ENCODE measurements at places on chromosomes 16 and 17. TPM values are rescaled to one million over a fixed set of nuclear protein-coding genes. Genes with fewer than 3 reads are reported as not detected.
A peak's percentile ranks its signal among the peaks of the same experiment; 100 is the strongest.

DNA sequence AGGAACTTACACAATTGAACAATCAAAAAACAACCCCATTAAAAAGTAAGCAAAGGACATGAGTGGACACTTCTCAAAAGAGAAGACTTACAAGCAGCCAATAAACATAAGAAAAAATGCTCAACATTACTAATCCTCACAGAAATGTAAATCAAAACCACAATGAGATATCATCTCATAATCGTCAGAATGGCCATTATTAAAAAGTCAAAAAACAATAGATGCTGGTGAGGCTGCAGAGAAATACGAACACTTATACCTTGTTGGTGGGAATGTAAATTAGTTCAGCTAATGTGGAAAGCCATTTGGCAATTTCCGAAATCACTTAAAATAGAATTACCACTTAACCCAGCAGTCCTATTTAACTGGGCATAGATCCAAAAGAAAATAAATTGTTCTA, 301.9 kb upstream of the KCNJ16 start:
- no peaks in the 10 kb centered on the region for H3K36me3 ChIP-seq
- H3K27ac ChIP-seq = no peak overlapping the region
- no peaks in the 10 kb centered on the region for H3K27me3 ChIP-seq
- H3K4me1 ChIP-seq = no peaks in the 10 kb centered on the region

GRCh38 chr17:1104222-1104621, 75.6 kb downstream of the ABR start:
- no peak overlapping the region for H3K4me3 ChIP-seq
- H3K27ac ChIP-seq = no peak overlapping the region
- 0 out of 2 replicates have a peak, but pooled peaks cover 4% of the 10 kb centered on the region for H3K4me1 ChIP-seq

DNA sequence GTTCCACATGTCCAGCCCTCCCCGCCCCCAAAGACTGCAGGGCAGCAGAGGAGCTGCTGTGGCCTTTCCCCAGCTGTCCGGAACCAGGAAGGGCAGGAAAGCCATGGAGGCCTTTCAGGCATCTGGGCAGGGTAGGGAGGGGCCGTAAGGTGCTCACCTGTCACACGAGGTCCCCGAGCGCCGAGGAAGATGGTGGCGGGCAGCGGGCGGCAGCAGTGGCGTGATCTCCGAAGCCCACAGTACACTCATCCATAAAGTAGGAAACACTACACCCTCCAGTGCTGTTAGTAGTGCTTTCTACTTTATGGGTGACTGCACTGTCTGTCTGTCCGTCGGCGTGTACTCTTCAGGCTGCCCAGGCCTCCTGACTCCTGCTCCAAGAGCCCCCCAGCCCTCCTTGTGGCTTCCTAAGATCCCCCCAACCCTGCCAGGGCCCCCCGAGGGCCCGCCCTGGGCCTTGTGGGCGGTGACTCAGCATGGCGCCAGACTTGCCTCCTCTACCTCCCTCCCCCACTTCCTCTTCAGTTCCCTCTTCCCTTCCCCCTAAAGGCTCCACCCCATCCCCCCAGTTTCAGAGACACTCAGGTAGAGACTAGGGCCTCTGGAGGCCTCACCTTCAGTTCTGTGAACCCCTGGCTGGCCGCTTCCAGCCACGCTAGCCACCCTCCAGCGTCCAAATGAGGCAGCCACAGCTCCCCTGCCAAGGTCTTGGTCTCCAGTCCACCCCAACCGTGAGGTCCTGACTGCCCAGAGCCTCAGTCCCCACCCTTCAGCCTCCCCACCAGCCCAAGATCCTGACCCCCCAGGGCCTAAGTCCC, 2.6 kb upstream of the TSPOAP1 start:
- DNase-seq = no peak
- no peak overlapping the region for H3K4me3 ChIP-seq
- H3K27me3 ChIP-seq = no peaks in the 10 kb centered on the region
- peaks cover 5% of the 10 kb centered on the region for H3K4me1 ChIP-seq

GRCh38 chr16:20984019-20984418, 83.4 kb downstream of the LYRM1 start:
- H3K36me3 ChIP-seq = no peaks in the 10 kb centered on the region
- H3K4me3 ChIP-seq = no peak overlapping the region
- no peak overlapping the region for H3K27ac ChIP-seq
- H3K27me3 ChIP-seq = no peaks in the 10 kb centered on the region

DNA sequence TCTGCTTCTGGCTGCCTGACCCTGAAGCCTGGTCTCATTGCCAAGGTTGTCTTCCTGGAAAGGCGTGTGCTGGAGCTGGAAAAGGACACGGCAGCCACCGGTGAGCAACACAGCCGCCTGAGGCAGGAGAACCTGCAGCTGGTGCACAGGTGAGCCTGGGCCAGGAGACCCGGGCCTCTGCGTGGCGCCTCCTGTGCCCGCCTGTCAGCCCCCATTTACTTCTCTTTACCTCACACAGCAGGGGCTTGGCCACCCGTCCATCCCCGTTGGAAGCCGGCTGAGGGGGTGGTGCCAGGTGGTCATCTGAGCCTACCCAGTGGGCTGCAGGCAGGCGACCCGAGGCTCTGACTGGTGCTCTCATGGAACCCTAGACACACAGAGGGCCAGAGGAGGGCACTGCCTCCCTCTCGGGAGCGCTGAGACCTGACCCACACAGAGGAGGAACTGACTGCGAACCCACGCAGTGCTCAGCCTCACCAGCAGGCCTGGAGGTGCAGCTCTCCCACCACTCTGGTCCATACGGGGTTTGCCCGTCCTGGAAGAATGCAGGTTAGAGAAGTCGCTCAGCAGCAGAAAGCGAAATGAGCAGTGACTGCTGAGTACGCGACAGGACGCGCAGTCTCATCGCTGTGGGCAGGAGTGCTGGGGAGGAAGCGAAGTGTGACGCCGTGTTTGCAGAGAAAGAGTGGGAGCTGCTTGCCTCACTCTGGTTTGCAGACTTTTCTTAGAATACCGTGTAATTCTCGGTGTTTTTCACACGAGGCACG, 21.9 kb upstream of the CAPN15 start:
- DNase-seq = no peak
- H3K27me3 ChIP-seq = no peaks in the 10 kb centered on the region
- no peaks in the 10 kb centered on the region for H3K4me1 ChIP-seq

DNA sequence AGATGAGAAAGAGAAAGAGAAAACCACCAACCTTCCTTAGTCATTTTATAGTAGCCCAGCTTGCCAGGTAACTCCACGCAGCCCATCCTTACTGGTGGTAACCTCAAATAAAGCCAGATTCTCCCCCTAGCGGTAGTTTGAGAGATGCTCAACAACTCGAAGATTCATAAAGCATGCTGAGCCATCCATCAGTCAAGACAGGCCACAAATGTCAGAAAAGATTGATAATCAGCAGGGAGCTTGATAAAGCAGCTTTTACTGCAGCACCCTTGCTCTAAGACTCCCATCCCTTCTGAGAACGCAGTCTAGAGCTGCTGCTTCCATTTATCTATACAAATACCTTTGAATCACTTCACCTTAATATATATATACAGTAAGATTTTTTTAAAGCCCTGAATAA, 451.5 kb upstream of the HSBP1 start:
- no peaks in the 10 kb centered on the region for H3K27me3 ChIP-seq
- peak; percentile 78 for DNase-seq
- 0 out of 2 replicates have a peak, but pooled peaks cover 7% of the 10 kb centered on the region for H3K4me1 ChIP-seq
- no peak overlapping the region for H3K4me3 ChIP-seq

DNA sequence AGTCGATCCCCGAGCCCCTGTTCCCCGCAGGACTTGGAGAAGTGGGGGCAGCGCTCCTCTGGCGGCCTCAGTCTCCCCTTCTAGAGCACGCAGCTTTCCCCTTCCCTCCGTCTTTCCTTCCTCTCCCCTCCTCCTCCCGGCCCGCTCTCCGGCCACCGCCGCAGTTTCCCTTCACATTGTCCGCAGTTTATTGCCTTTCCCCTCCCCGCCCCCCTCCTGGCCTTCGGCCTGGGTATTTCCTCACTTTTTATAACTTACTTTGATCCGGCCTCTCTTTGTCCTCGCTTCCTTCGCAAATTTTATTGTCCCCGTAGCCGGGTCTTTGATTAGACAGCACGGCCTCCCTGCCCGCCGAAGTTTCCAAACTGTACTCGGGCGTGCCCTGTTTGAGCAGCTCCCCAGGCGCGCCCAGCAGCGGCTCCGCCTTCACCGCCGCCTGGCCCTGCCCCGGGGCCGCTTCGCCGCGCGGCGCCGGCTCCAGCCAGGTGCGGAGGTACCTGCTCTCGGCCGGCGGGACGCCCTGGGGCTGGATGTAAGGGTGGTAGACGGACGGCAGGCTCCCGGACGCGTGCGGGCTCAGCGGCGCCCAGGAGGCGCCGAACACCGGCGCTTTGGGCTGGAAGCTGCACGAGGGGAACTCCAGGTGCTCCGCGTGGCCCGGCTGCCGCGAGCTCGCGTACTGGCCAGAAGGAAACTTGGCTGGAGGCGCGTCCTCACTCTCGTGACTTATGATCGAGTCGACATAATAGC, 488 bp downstream of the HOXB9 start:
- H3K4me3 ChIP-seq = peak overlapping the region; percentile 41

Gene EPN3
- not detected for total RNA-seq

Gene NUTF2
- 52.9 TPM for total RNA-seq

Gene ESRP2
- total RNA-seq = 0.32 TPM

GRCh38 chr16:88951989-88952388, 25.0 kb downstream of the CBFA2T3 start:
- H3K27ac ChIP-seq = no peak overlapping the region
- H3K4me1 ChIP-seq = no peaks in the 10 kb centered on the region
- no peak for DNase-seq
- H3K4me3 ChIP-seq = no peak overlapping the region

Gene SBK1
- total RNA-seq = not detected

DNA sequence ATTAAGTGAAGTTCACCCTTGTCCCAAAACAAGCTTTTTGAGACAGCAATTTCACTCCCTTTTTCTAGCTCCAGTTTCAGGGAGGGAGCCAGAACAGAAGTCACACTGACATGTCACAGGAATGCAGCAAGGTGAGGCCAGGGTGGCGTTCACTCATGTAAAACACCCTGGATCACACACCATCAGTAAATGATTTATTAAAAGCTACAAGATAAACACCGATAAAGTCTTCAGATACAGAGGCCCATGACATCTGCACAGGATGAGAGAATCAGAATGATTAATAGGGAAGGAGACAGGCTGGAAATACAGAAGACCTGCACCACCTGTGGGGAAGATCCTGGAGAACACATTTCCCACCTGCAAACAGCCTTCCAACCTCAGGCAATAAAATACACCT, 77.5 kb upstream of the DYNLRB2 start:
- H3K4me1 ChIP-seq = peaks cover 20% of the 10 kb centered on the region
- DNase-seq = no peak
- no peak overlapping the region for H3K27ac ChIP-seq
- H3K36me3 ChIP-seq = no peaks in the 10 kb centered on the region

- no peaks in the 10 kb centered on the region for H3K36me3 ChIP-seq
- H3K27ac ChIP-seq = no peak overlapping the region
- no peak for DNase-seq
- H3K27me3 ChIP-seq = no peaks in the 10 kb centered on the region
Observed at GRCh38 chr17:57281887-57282286, 25.6 kb downstream of the MSI2 start.

- no peak overlapping the region for H3K27ac ChIP-seq
- peaks cover 24% of the 10 kb centered on the region for H3K4me1 ChIP-seq
- DNase-seq = no peak
- H3K27me3 ChIP-seq = no peaks in the 10 kb centered on the region
Observed at GRCh38 chr17:43531955-43532354, 14.2 kb downstream of the ETV4 start.

- 0 out of 2 replicates have a peak, but pooled peaks cover 8% of the 10 kb centered on the region for H3K27me3 ChIP-seq
- no peak overlapping the region for H3K4me3 ChIP-seq
- no peak for DNase-seq
- no peaks in the 10 kb centered on the region for H3K36me3 ChIP-seq
Observed at GRCh38 chr17:33099906-33100305, 108.3 kb downstream of the SPACA3 start.

- peaks cover 23% of the 10 kb centered on the region for H3K36me3 ChIP-seq
- no peaks in the 10 kb centered on the region for H3K27me3 ChIP-seq
- H3K4me3 ChIP-seq = no peak overlapping the region
- no peak for DNase-seq
- peaks cover 23% of the 10 kb centered on the region for H3K4me1 ChIP-seq
Observed at GRCh38 chr17:49612726-49613125, 37.1 kb downstream of the NXPH3 start.

DNA sequence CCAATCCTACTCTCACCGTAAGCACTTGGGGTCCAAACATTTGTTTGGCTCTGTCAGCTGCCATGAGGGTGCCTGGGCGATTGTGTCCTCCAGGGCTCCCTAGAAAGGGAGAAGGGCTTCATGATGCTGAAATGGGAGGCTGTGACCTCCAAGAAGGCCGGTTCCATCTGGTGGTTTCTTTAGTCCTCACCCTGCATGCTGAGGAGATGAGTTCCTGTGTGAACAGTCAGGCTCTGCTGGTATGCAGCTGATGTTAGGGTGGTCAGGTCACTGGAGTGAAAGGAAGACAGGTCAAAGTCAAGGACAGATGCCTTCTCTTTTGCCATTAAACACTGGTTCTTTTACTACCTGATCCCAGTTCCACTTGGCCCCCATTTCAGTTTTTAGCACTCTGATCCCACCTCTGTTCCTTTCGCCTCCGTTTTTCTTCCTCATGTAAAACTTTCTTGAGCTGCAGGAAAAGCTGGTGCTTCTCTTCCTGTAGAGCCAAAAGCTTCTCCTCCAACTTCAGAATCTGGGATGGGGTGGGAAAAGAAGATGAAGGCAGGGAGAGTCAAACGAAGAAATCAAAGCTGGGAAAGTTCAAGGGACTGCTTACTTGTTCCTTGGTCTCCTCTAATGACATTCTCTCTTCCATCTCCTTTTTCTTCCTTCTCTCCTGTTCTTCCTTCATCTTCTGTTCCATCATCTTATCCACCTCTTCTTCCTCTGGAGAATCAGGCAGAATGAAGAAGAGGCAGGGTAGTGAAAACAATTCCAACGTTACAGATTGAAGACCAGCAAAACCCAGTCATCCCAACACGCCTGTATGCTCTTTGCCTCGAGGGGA, 1.1 kb downstream of the GPS2 start:
- H3K27me3 ChIP-seq = no peaks in the 10 kb centered on the region
- H3K4me1 ChIP-seq = peaks cover 45% of the 10 kb centered on the region
- peaks cover 42% of the 10 kb centered on the region for H3K36me3 ChIP-seq
- peak overlapping the region; percentile 98 for H3K4me3 ChIP-seq
- peak; percentile 61 for DNase-seq
- peak overlapping the region; percentile 67 for H3K27ac ChIP-seq

DNA sequence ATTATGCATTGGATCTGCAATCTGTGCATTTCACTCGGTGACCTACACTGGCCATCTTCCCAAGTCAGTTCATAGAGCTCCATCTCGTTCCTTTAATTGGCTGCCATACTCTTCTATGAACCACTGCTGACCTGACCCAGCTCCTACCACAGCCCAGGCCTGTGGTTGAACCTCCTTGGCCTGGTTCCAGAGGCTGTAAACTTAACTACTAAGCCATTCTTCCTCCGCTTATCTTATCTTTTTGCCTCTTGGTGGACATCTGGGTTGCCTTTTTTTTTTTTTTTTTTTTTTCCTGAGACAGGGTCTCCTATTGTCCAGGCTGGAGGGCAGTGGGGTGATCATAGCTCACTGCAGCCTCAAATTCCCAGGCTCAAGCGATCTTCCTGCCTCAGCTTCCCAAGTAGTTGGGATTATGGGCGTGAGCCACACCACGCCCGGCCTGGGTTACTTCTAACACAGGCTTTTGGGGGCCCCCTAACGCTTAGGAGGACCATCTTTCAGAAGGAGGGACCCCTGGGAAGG, 18.3 kb downstream of the COQ7 start:
- H3K4me3 ChIP-seq = peak overlapping the region; percentile 81
- H3K4me1 ChIP-seq = 0 out of 2 replicates have a peak, but pooled peaks cover 4% of the 10 kb centered on the region
- H3K36me3 ChIP-seq = 0 out of 2 replicates have a peak, but pooled peaks cover 3% of the 10 kb centered on the region
- DNase-seq = peak; percentile 23

- no peaks in the 10 kb centered on the region for H3K4me1 ChIP-seq
- DNase-seq = peak; percentile 54
- H3K36me3 ChIP-seq = peaks cover 42% of the 10 kb centered on the region
- no peaks in the 10 kb centered on the region for H3K27me3 ChIP-seq
- no peak overlapping the region for H3K27ac ChIP-seq
Observed at GRCh38 chr16:50354629-50355456, 13.9 kb downstream of the BRD7 start.
